Caki2 (cell line): ENCODE measurements at places on chromosomes 7 and 10.
A peak's percentile ranks its signal among the peaks of the same experiment; 100 is the strongest.

GRCh38 chr7:75572814-75573213 lies 80.7 kb downstream of the SPDYE5 start:
- DNase-seq, result no peak

DNA sequence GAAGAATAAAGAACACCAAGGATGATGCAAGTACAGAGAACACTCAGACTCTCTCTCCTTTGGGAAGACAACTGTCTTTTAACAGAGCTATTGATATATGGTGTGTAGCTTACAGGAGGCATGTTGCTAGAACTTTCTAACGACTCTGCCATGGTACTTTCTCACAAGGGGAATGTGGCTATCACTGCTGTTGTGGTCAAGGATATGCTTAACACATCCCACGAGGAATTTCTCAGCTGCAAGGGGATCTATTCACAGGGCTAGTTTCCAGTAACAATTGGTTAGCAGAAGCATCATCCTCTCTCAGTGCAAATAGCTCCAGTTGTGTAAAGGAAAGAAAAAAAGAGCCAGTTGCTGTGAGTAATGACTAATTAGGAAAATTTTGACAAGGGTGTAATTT lies 826.0 kb downstream of the SORCS1 start:
- no peak for DNase-seq

GRCh38 chr7:86152926-86153325 lies 490.8 kb upstream of the GRM3 start:
- no peak for DNase-seq

GRCh38 chr7:68433462-68434070 lies 1164.7 kb upstream of the AUTS2 start:
- no peak for DNase-seq

- DNase-seq, result no peak
Measured at GRCh38 chr10:99421233-99421739, 9.1 kb downstream of the GOT1 start.

- DNase-seq, result no peak
Measured at GRCh38 chr10:94353336-94353735, 9.4 kb downstream of the NOC3L start.

DNA sequence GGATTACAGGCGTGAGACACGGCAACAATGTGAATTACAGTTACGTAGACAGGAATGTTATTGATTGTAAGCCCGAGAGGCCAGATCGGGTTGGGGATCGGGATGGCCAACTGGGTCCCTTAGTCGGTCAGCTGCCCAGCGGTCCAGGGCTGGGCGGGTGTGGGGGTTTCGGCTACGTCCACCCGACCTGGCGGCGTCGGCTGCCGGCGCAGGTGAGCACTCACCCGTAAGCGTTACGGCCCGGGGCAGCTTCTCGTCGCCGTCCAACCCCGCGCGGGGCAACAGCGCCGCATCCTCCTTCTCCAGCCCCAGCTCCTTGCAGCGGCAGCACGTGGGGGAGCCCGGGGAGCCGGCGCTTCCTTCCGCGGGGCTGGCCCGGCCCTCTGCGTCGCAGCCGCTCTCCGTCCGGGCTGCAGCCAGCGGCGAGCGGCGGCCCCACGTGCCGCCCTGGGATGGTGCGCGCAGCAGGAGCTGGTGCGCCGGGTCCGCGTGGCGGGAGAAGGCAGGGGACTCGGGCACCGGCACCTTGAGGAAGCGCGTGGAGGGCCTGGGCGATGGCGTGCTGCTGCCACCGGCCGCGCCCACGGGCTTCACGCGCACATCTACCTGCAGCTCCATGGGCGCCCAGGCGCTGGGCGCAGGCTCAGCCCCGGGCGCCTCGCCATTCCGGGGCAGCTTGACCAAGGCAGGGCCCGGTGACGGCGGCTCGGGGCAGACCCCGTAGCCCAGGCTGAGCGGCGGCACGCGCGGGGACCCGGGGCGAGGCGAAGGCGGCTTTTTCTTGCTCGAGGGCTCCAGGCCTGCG lies 609 bp downstream of the KLRG2 start:
- no peak for DNase-seq

- DNase-seq, result peak; percentile 69
Measured at GRCh38 chr7:130363026-130363847, 17.1 kb upstream of the CPA1 start.

- peak; percentile 74 for DNase-seq
Measured at GRCh38 chr10:77160679-77161078, 476.9 kb downstream of the KCNMA1 start.

GRCh38 chr7:97043281-97043680 lies 18.6 kb upstream of the DLX5 start:
- DNase-seq, result no peak

DNA sequence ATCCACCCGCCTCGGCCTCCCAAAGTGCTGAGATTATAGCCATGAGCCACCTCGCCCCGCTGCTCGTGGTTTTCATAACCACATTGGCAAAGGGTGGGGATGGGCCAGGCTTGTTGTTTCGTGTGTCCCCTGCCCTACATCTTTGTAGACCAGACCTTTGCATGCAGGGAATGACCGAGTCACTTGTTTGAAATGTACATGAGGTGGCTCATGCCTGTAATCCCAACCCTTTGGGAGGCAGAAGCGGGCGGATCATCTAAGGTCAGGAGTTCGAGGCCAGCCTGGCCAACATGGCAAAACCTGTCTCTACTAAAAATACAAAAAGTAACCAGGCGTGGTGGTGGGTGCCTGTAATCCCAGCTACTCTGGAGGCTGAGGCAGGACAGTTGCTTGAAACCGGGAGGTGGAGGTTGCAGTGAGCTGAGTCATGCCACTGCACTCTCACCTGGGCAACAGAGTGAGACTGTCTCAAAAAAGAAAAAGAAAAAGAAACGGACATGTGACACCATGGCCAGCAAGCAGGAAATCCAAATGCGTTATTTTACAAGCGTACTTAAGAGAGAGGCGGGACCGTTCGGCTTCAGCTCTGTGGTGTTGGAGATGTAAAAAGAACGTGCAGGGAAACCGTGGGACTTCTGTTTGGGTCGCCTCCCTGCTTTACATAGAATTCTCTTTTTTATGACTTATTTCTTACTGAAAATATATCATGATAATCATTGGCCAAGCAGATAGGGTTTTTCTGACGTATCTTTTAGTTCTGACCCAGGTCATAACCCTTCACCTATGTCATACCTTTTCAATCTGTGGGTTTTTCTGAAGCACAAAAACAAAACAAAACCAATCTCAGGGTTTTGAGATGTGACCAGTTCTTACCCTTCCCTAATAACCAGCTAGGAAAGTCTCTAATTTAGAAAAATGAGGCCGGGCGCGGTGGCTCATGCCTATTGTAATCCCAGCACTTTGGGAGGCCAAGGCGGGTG lies 45.1 kb downstream of the WIPI2 start:
- DNase-seq, result peak; percentile 79

DNA sequence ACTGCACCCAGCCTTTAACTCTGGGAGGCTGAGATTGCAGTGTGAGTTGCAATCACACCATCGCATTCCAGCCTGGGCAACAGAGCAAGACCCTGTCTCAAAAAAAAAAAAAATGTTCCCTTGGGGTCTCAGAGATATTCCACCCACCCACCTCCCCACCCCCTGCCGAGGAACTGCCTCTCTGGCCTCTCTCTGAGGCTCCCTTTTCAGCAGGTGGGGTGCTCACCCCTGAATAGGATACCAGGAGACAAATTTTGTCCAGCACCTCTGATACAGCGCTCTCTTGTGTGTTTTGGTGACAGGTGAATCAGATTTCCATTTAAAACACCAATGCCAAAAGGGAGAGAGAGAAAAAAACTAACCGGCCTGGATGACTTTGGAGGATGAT lies 92.6 kb upstream of the KIF5B start:
- DNase-seq, result no peak

DNA sequence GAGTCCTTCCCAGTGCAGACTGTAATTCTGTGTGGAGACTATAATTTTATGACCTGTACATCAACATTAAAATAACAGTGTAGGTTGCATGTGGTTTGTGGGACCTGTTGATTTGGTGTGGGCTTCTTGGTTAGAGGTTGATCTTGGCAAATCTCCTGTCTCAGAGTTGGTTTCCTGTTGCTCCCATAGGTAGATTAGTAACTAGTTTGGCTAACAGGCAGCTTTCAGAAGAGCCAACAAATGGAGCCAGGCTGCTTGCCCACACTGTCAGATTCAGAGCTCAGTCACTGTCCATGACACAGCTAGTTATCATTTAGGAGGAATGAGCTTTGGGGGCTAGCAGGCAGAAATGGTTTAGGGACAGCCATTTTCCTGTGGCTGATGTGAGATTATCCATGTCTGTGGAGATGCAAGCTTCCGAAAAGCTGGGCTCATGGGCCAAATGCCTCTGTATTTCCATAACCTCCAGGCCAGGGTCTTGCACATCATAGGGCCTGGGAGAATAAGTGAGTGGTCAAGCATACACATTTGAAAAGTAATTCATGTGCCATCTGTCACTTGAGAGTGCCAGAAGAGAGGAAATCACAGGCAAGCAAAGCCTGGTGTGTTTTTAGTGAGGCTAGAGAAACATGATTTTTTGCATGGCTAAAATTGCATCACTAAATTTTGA lies 33.4 kb downstream of the CCM2 start:
- peak; percentile 38 for DNase-seq

- DNase-seq, result no peak
Measured at GRCh38 chr7:139735912-139736595, 41.7 kb downstream of the HIPK2 start.

- no peak for DNase-seq
Measured at GRCh38 chr7:46494028-46494427, 573.0 kb upstream of the IGFBP3 start.

DNA sequence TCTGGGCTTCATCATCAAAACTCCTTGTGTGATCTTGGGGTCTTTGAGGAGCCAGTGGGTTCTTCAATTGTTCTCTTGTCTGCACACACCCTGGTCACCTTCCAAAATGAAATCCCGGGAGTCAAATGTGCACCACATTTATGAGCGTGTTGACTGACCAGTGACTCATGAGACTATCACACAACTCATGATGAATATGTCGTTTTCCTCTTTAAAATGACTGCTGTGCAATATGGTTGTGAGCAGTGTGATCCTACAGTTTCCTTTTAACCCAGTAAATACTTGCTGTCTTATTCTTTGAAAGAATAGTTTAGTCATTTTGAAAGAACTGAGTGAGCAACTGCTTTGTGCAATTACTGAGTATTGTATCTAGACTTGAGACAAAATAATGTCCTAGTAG lies 149.2 kb downstream of the DYNC1I1 start:
- DNase-seq, result no peak

- DNase-seq, result peak; percentile 53
Measured at GRCh38 chr10:58508316-58508715, 4.4 kb upstream of the BICC1 start.

GRCh38 chr10:83140811-83141210 lies 998.5 kb upstream of the GHITM start:
- DNase-seq, result no peak

GRCh38 chr7:66859794-66860645 lies 61.0 kb upstream of the TMEM248 start:
- no peak for DNase-seq

DNA sequence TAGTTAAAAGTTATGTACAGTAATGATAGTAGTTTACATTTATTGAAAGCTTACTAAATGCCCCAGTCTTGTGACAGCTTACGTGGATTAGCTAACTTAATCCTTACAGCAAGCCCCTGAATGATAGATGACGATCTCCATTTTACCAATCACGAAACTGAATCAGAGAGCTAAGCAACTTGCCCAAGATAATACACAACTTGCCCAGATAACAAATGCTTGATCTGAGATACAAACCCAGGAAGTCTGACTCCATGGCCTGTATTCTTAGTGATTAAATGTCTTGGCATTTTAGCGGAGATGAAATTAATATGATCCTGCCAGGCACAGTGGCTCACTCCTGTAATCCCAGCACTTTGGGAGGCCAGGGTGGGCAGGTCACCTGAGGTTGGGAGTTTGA lies 46.9 kb upstream of the FMC1 start:
- no peak for DNase-seq

DNA sequence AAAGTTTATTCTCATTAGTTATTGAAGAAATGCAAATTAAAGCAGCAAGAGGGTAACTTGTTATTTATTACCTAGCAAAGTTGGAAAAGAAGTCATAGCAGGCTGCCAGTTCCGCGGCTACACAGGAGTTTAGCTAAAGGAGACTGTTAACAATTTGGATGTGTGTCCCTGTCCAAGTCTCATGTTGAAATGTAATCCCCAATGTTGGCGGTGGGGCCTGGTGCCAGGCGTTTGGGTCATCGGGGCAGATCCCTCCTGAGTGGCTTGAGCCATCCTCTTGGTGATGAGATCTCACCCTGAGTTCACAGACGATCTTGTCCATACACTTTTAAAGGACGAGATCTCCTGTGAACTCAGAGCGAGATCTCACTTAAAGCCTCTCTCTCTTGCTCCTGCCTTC lies 608.3 kb downstream of the SH2D4B start:
- DNase-seq, result no peak

DNA sequence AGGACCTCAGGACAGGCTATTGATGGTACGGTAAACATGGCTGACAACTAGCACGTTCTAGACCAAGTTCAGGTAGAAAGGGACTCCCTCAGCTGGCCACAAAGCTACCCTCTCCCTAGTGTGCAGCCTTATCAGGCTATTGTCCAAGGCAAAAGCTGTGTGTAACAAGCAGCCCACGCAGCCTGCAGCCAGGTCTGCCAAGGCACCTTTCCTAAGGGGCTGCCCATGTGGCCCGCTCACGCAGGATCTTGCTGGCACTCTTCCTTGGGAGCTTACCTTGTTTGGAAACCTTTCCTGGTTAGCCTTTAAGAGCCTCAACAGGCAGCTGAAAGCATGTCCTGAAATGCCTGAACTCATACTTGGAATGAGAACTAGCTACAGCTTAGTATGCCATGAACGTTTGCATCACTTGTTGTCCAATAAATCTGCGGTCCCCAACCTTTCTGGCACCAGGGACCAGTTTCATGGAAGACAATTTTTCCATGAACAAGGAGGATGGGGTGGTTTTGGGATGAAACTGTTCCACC lies 51.7 kb downstream of the SYPL1 start:
- DNase-seq, result no peak

DNA sequence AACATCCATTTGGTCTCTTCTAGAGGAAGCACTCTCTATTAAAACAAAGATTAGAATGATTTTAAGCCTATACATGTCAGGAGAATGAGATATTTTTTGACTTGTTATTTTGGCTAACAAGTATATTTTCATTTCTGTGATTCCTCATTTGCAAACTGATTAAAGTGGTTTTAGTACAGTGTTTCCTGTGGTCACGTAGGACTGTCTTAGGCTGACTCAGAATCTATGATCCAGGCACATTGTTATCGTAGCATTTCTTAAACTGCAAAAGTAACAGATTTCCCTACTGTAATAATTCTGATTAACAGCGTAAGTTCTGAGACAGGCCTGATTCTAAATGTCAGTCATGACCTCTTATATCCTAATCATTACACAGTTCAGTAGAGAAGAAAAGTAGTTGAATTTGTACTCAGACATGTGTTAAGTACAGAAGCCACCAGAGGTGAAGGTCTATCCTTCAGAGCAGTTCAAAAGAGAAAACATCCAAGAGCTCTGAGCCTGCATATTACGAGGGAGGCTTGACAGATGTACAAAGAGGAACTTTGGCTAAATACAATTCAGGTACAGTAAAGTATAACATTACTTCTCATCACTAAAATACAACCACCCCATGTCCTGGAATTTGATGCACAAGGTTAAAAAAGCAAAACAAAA lies 124.1 kb upstream of the TEX47 start:
- no peak for DNase-seq

DNA sequence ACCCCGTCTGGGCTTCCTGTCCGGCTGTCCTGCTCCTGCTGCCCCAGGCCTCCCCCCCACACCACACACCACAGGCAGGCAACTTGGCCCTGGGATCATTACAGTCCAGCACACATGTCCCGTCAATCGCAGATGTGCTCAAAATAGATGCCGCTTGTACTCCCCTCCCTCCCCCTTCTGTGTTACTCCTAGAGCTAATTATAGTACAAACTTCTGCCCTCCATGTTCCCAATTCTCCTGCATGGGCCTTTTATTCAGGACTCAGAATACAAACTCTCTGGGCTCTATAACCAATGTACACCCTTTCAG lies at the start of gene SYNPO2L:
SYNPO2L (minus strand) TSS at position 40 of the 309 bp plus-strand sequence. CDS start 107 bp downstream, outside the sequence.
- no peak for DNase-seq
